ENCODE measurements at places on chromosomes 13 and 19. TPM values are rescaled to one million over a fixed set of nuclear protein-coding genes. Genes with fewer than 3 reads are reported as not detected.

Gene DOCK6
- 113 TPM for total RNA-seq

Gene RFX2
- 6.3 TPM for total RNA-seq

Gene GIPC1
- 106 TPM for total RNA-seq

Gene ATXN8OS
- not detected for total RNA-seq

Gene PEAK3
- not detected for total RNA-seq
